ENCODE measurements at places on chromosomes 13 and 19.

- no peak for DNase-seq
These were observed 551.4 kb downstream of the TBC1D4 start for GRCh38 chr13:74930402-74931165.

DNA sequence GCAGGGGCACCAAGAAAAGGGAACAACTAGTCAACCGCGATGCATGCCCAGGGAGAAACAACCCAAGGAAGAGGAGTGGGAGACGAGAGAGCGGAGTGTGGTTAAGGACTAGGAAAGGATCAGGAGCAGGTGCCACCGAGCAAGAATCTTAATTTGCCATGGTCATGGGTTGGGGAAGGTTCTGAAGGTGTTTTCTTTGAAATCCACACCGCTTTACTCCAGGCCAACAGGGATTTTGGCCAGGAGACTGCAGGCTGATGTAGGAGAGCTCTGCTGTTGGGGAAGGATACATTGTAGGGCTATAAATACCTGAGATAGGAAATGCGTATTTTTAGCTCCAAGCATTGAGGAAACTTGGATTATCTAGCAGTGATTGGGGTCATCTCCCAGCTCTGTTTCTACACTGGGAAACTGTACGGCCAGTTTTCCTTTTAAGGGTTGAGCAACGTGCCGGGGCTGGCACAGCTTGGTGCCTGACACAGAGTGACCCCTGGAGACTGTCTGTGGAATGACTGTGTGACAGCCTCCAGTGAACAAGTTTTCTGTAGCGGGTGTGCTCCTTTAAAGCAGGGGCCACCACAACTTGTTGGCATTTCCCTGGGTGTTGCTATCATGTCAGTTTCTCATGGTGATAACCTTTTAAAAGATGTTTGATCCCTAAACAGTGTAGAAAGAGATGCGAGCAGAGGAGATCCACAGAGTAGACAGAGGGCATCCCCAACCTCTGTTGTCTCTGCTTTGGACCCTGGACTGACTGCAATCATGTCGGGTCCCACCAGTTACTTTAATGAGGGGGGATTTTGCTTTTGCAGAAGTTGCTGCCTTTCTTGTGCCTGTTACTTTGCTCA is 34.3 kb downstream of the ZNF536 start:
- DNase-seq, result no peak

DNA sequence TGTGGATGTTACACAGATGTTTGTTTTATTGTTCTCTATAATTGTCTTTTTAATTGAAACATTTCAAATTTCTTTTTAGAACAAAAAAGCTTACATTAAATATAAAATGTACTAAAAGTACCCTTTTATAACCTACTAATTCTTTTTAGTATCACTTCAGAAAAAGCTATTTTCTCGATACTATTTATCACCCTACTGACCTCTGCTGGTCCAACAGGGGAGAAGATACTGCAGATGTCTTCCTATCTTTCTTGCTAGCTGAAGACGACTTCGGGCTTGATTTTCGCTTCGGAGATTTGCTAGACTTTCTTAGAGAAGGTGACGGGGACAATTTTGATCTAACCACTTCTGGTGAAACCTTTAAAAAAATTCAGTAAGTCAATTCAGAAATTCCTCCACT is 42.4 kb downstream of the ZC3H13 start:
- DNase-seq, result no peak

DNA sequence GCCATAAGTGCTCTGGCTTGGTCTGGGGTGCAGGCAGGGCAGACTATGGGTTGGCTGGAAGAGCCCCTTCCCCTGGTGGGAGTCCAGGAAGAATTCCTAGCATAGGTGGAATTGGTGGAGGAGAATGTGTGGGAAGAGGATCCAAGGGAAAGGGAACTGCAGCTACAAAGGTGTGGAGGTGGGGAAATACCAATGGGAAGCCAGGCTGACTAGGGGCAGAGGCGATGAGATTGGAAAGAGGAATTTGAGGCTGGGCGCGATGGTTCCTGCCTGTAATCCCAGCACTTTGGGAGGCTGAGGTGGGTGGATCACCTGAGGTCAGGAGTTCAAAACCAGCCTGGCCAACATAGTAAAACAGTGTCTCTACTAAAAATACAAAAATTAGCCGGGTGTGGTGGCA is 4.8 kb upstream of the SDHAF1 start:
- no peak for DNase-seq

DNA sequence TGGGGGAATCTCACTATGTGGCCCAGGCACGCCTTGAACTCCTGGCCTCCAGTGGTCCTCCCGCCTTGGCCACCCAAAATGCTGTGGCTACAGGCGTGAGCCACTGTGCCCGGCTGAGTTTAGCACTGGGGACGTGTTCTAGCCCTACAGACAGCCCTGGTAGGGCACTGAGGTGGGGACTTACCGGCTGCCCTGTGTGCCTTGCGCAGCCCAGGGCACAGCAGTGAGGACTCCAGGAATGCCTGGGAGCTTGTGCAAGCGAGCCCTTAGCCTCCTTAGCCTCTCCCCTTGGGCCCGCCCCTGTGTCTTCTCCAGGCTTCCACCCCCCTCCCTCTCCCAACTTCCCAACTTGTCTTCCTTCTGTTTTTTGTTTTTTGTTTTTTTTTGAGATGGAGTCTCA is 21.0 kb downstream of the CCNE1 start:
- DNase-seq, result no peak

GRCh38 chr19:33603377-33603776 is 18.4 kb upstream of the CHST8 start:
- no peak for DNase-seq
